ENCODE measurements at places on chromosomes 1 and 21.

DNA sequence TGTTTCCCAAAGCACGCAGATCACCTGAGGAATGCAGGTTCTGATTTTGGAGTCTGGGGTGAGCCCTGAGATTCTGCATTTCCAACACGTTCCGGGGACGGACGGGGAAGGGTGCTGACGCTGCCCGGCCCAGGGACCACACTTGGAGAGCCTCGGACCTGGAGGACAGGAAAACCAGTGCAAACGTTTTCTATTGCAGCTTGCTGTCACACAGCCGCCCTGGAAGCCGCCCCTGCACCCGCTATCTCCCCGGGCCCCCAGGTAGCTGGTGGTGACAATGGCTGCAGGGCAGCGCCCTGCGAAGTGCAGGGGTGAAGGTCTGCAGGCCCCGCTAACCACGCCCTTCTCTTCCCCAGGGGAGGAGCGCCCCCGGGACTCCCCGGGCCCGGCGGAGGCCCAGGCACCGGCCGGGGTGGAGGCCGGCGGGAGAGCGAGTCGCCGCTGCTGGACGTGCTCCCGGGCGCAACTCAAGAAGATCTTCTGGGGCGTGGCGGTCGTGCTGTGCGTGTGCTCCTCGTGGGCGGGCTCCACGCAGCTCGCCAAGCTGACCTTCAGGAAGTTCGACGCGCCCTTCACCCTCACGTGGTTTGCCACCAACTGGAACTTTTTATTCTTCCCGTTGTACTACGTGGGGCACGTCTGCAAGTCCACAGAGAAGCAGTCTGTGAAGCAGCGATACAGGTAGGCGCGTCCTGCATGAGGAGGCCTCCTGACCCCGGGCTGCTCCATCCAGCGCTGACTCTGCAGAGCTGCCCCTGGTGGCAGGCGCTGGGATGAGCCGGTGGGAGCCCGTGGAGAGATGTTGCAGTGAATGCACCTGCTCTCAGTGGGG, 142.0 kb upstream of the COA6 start:
- no peak for DNase-seq

DNA sequence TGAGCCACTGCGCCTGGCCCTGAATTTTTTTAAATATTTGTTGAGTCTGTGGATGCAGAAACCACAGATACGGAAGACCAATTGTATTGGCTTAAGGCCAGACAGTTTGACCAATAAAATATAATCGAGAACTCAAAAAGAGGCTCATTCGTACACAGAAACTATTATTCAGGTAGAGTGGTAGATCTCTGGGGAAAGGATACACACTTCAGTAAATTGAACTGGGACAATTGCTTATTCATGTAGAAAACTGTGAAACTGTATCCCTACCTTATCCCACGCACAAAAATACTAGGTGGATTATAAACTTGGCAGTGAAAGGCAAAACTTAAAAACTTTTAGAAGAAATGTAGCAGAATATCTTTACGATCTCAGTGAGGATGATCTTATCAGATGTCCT, 25.0 kb upstream of the SHE start:
- no peak for DNase-seq

GRCh38 chr1:2210084-2210653, 15.6 kb upstream of the FAAP20 start:
- DNase-seq: no peak

DNA sequence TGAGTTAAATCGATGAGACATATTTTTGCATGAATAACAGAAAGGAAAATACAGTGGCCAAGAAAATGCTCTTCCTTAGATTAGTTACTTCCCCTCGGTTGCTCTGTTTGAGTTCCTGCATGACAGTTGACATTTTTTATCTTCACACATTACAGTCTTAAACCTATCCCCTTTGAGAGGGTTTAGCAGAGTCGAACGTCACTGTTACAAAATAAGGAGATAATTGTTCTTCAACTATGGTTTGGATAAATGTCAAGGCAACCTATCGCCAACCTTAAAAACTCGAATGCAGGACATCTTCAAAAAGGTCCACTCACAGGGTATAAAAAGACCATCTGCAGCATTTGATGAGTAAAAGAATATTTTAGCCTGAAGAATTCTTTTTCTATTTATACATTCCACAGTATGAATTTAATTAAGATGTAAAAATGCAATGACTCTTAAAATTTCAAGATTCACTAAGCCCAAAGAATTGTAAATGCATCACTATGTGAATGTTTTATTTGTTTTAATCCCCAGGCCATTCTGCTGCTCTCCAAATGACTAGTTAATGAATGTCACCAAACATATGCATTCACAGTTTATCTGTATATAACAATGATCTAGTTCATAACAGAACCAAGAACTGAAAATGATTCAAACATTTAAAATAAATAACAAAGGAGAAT, 68.9 kb upstream of the COL11A1 start:
- no peak for DNase-seq
